Nucleus accumbens (tissue), 56 donors: ENCODE measurements at places on chromosomes 1 and 21.

- DNase-seq: no peak
Observed at GRCh38 chr1:245673881-245674414, 519.2 kb downstream of the KIF26B start.

GRCh38 chr1:193019442-193020026 lies 39.6 kb downstream of the UCHL5 start:
- DNase-seq: no peak

GRCh38 chr1:118360817-118361216 lies 175.8 kb upstream of the SPAG17 start:
- DNase-seq: no peak

DNA sequence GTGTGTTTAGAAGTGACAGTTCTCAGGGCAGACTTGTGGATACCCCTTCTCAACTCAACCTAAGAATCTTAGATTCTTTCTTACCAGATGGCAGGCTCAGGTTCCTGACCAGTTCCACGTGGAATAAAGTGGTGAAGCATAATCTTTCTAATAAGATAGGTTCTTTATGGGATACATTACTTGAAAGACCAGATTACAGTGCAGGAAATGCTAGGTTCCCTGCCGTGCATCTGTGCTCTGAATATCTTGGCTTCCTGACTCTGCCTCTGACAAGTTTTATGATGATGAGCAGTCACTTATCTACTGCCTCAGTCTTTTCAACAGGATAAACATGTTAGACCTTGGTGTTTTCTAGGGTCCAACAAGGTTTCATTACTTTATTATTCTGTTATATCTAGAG lies 207.9 kb upstream of the CACYBP start:
- DNase-seq: no peak

- DNase-seq: no peak
Observed at GRCh38 chr1:228901936-228902681, 166.8 kb downstream of the RHOU start.

GRCh38 chr1:155013632-155014031 lies 11.0 kb downstream of the ZBTB7B start:
- no peak for DNase-seq

GRCh38 chr1:228953207-228953606 lies 217.9 kb downstream of the RHOU start:
- DNase-seq: no peak

- no peak for DNase-seq
Observed at GRCh38 chr1:10906866-10907519, 105.5 kb upstream of the TARDBP start.
